ENCODE measurements at places on chromosomes 6 and 20.

DNA sequence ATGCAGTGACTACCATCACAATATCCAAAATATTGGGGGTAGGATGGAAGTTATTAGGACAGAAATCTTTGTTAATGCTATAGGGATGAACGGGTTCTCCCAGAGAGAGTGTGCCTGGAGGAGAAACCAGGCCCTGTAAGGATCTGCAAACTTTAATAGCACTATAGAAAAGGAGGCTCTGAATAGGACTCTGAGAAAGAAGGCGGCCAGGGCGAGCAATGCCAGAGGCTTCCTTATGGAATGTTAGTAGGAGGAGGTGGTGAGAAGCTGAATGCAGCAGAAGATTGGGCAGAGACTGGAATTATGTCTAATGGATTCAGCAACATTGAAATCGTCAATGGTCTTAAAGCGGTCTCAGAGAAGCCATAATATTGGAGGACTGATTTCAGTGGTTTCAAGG is 84.6 kb upstream of the SYNDIG1 start:
- DNase-seq: no peak

- no peak for DNase-seq
Observed at GRCh38 chr6:146901940-146902816, 302.0 kb upstream of the STXBP5 start.

- DNase-seq: no peak
Observed at GRCh38 chr6:20778459-20778858, 244.2 kb downstream of the CDKAL1 start.

- DNase-seq: no peak
Observed at GRCh38 chr6:32146287-32146686, 5.5 kb downstream of the PRRT1 start.

GRCh38 chr6:42727627-42728026 is 5.2 kb upstream of the PRPH2 start:
- no peak for DNase-seq
